ENCODE measurements at places on chromosomes 2 and 18.

GRCh38 chr2:2706306-2706705 is 375.2 kb upstream of the MYT1L start:
- DNase-seq: no peak

GRCh38 chr18:75211002-75211621 is 515 bp downstream of the TSHZ1 start:
- DNase-seq: no peak

- no peak for DNase-seq
Measured at GRCh38 chr2:11925295-11926066, 179.0 kb downstream of the LPIN1 start.

GRCh38 chr2:71704131-71704561 is 250.8 kb downstream of the DYSF start:
- DNase-seq: no peak

GRCh38 chr2:169366066-169366465 is 3.7 kb upstream of the LRP2 start:
- no peak for DNase-seq

DNA sequence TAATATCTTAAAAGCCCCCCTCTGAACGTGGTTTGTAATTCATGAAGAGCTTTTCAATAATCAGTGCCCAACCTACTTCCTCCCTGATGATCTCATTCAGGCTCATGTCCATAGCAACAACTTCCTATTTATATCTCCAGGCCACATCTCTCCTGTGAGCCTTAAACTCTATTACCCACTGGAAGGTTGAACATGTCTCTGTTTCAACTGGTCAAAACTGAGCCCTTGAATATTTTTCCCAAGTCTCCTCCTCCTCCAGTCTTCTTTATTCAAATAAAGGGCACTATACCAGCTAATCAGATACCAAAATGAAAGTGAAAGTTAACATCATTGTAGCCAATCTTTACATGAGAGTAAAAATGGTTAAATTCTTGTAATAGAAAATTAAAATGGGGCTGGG is 63.7 kb upstream of the ITGA4 start:
- no peak for DNase-seq

DNA sequence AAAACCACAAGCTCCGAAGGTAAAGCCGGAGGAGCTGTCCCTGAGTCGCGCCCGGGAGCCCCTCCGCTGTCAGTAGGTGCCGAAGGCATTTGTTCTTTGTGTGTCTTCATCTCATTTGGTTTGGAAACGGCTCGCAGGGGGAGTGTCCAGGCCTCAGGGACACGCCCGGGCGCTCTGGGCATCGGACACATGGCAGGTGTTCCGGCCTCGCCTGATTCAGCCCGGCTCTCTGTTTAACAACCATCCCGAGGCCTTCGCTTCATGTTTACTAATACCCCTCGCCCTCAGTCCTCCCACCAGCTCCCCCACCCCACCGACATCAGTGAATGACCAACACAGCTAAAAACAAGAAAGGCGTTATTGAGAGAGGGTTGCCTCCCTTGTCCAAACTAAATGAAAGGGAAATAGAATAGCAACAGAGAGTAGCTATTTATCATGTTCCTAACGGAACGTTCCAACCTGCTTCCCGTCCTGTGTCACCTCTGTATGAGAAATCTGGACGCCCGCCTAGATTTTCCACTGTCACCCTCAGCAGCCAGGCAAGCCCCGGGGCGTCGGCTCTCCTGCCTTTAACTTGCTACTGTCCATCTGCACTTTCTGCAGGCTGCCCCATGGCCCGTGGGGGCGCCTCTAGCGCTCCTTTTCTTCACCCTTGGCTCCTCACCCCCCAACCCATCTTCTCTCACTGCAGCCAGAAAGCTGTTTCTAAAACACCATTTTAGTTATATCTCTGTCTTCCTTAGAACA is 73.9 kb downstream of the MYCN start:
- DNase-seq: no peak

DNA sequence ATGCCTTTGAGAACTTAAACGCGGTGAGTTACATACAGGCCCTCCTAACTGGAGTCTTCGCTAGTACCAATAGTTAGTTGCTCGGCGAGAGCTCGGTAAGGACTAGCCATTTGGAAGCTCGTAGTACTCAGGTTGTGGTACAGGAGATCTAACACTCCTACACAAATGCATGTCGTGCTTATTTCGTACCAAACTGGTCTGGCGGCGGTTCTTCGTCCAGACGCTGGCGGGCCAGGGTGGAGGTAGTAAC is 346 bp upstream of the VRK2 start:
- no peak for DNase-seq

- no peak for DNase-seq
Measured at GRCh38 chr2:109638795-109639194, 24.6 kb downstream of the SOWAHC start.

- no peak for DNase-seq
Measured at GRCh38 chr2:74779265-74779558, 54.7 kb upstream of the HK2 start.

DNA sequence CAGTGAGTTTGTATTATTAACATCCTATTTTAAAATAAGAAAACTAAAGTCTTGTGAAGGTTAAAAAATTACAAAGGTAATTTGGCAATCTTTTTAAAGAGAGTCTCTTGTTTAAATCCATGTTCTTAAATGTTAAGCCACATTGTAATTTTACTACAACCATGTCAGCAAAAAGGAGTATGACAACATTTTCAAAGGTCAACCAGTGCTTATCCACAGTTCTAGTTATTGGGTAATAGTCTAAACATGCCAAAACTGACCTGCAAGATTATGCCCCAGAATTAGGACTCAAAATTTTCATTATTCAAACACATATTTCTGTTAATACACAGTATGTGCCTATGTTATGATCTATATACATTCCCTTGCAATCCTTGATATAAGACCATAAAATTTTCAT is 1312.6 kb upstream of the CHAC2 start:
- DNase-seq: no peak

DNA sequence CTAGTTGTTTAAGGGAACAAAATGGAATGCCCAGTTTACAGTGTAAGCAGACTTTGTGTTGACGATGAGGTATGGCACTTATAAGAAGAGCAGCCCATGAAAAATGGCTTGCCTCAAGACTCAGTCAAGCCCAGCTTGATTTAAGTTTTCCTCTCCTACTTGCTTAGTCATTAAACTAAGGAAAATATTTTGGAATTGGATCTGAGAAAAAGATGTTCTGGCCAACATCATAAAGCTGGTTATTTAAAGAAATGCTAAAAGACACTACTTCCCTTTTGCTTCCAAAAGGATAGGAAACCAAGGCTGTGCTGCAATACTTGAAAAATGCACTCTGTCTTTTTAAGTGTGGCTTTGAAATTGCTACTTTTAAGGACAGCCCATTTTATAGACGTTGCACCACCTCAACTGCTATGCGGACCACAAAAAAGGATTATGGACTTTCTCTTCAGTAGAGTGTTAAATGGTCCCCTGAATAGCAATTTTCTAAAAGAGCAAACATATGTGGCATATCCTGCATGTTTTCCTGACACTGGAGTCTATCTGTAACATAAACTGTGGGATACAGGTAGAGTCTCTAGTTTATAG is 32.1 kb downstream of the CCDC141 start:
- no peak for DNase-seq

GRCh38 chr2:235990344-235990743 is 177.8 kb downstream of the GBX2 start:
- no peak for DNase-seq

DNA sequence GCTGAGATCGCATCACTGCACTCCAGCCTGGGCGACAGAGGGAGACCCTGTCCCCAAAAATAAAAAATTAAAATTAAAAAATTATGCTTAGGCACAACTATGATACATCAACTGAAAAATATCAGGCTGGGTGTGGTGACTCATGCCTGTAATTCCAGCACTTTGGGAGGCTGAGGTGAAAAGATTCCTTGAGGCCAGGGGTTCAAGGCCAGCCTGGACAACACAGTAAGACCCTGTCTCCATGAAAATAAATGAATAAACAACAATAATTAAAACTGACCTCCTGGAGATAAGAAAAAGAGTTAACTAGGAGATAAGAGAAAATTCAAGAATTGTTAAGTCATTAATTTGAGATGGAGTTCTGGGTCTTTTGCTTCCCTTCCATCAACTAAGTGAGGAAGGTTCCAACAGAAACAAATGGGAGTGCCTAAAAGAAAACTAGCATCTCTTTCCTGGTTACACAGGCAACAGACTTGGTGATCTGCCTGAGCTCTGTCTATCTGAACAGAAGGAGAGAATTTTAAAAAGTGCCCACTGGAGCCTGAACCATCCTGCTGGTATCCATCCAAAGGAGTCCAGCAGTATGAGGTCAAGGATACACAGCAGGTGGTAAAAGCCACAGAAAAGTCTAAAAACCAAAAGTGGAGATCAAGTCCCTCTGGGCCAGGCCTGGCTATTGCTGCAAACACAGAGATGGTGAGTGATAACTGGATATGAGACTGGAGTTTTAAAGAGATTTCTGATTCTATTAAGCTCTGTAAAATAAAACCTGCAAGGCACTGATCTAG is 8.8 kb downstream of the PPM1G start:
- DNase-seq: no peak

GRCh38 chr18:41351430-41351829 is 603.6 kb upstream of the PIK3C3 start:
- DNase-seq: no peak

DNA sequence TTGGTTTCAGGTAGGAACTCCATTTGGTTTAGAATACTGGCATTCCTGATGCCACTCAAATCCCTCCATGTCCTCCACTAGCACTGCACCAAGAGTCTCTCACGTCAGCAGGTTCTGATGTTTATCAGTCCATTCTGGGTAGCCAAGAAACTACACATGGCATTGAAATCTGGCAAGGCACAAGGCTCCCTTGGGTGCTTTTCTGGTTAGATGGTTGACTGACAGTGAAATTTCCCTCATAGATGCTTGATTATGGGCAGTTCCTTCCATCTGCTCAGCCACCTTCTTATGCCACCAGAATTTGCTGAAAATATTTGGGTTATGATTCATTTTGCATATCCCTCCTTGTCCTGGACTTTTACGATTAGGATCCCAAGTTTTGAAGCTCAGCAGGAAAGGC is 32.6 kb downstream of the EDAR start:
- DNase-seq: no peak

- DNase-seq: no peak
Measured at GRCh38 chr2:73987109-73987947, 2.6 kb downstream of the TET3 start.

GRCh38 chr2:195659114-195659513 is 2.1 kb downstream of the SLC39A10 start:
- no peak for DNase-seq

DNA sequence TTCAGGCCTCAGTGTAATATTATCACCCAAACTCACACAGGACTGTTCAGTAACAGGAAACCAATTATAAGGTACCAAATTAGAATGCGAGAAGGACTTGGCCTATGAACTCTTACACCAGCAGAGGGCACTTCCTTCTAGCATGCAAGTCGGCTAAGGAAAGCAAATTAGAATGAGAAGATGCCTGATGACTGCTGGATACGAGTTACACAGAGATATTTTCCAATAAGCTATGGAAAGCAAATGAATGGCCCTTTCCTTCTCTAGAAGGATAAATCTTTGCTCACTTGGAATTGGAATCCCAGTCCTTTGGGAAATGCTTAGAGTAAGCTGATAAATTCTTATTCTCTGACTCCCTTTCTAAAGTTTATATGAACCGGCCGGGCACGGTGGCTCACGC is 109.8 kb downstream of the AP1S3 start:
- peak; percentile 1 for DNase-seq

DNA sequence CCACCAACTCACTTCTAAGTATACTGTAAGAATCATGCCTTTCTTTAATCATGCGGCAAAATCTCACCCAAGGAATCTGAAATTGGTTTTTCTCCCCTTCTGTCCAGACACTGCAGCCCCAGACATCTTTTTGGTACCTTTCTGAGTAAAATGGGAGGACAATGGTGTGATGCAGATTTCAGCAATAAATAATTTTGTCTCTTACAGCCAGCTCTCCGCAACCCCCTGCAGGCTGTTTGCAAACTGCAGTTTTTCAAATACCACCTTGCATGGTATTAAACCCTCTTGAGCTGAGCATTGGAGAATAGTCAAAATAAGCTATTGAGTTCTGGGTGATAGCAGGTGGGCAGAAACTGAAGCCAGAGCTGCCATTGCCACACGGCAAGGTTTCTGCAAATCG is 32.2 kb downstream of the GPR39 start:
- DNase-seq: no peak

GRCh38 chr2:46983065-46983801 is 67.6 kb upstream of the MCFD2 start:
- DNase-seq: no peak

DNA sequence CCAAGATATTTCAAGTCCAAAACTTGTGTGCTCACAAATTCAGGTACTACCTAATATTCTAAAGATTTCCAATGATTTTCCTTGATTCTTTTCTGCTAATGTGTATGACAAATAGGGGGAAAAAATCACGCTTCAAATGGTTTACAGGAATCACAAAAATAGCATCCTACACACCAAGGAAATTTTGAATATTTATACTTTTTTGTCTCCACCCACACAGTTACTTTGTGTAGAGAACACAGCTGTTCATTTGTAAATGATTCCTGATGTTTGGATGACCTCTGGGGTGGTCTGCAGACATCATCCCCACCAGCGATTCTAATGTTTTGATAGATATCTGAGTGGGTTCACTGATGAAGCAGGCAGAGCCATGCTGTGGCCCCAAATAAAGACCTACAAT is 260.6 kb upstream of the NCKAP5 start:
- no peak for DNase-seq

GRCh38 chr2:7427293-7428060 is 510.3 kb downstream of the RNF144A start:
- no peak for DNase-seq

GRCh38 chr2:181457121-181457740 is at the start of gene ITGA4:
Gene ITGA4, plus strand, starts transcription at chr2:181457386. Its CDS starts 269 bp downstream, at chr2:181457655.
- DNase-seq: peak; percentile 84

DNA sequence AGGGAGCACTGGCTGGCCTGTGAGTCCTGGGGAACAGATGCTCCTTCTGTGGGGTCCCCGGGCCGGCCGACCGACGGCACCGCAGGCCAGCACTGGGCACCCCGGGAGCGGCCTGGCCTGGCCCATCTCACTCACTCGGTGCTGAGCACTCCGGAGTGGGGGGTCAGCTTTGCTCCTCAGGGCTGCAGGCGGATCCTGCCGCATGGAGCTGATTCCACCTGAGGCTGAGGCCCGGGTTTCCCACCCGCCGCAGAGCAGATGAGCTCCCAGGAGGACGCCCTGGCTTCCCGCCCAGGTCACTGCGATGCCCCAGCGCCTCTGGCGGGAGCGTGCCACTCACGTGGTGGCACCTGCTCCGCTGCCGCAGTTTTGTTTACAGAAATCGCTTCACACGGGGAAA is 418.6 kb downstream of the GALR1 start:
- DNase-seq: no peak
